Kasumi-1 (cell line): ENCODE measurements at places on chromosomes 12 and 14.

DNA sequence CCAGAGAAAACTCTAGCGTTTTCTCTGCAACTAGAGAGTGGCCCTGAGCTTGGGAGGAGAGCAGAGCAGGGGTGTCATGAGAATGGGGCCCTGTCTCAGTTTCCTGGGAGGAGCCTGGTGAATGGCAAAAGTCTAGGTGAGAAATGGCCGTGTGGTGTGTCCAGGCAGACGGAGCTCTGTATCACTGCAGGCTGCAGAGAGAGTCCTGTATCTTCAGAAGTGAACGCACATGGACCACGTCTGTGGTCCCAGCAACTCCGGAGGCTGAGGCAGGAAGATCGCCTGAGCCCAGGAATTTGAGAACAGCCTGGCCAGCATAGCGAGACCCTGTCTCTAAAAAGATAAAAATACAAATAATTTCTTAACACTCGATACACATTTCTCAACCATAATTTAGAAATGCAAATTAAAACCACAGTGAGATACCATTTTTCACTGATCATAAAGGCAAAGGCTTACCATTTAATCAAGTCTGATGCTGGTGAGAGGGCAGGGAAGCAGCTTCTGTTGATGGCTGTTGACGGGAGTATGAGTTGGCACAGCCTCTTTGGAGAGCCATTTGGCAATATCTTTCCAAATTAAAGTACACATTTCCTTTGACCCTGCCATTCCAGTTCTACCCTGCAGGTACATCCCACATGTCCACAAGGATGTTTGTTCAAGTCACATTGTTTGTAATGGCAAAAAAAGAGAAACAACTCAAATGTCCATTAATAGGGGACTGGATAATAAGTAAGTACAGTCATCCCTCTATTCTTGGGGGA lies 51.0 kb downstream of the NFKBIA start:
- DNase-seq = no peak

- DNase-seq = no peak
Observed at GRCh38 chr12:100401660-100402059, 44.8 kb downstream of the SLC17A8 start.

DNA sequence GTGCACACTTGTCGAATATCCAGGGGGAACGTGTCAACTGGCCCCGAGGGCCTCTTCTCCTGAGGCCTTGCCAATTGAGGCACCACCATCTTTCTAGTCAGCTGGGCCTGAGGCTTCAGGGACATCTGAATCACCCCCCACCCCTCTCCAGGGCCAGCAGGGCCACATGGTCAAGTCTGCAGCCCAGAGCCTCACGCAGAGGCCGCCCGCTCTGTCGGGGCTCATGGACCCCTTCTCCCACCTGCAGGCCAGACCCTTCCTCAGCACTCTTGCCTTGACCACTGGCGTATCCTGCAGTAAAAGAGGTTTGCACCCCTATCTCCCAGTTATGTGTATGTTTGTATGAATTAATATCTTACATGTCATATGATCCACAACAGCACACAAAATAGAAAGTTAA lies 182.3 kb downstream of the CALM1 start:
- no peak for DNase-seq

GRCh38 chr14:21106498-21107282 lies 5.8 kb downstream of the TMEM253 start:
- DNase-seq = peak; percentile 79

DNA sequence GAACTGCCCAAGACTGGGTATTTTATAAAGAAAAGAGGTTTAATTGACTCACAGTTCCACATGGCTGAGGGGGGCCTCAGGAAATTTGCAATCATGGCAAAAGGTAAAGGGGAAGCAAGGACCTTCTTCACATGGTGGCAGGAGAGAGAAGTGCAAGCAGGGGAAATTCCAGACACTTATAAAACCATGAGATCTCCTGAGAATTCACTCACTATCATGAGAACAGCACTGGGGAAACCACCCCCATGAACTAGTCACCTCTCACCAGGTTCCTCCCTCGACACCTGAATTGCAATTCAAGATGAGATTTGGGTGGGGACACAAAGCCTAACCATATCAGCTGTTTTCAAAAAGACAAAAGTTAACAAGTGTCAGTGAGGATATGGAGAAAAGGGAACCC lies 112.6 kb downstream of the FOXA1 start:
- DNase-seq = no peak

- DNase-seq = no peak
Observed at GRCh38 chr12:124057691-124058090, 84.7 kb downstream of the ZNF664 start.
